ENCODE measurements at places on chromosomes 5 and 9.
A peak's percentile ranks its signal among the peaks of the same experiment; 100 is the strongest.

DNA sequence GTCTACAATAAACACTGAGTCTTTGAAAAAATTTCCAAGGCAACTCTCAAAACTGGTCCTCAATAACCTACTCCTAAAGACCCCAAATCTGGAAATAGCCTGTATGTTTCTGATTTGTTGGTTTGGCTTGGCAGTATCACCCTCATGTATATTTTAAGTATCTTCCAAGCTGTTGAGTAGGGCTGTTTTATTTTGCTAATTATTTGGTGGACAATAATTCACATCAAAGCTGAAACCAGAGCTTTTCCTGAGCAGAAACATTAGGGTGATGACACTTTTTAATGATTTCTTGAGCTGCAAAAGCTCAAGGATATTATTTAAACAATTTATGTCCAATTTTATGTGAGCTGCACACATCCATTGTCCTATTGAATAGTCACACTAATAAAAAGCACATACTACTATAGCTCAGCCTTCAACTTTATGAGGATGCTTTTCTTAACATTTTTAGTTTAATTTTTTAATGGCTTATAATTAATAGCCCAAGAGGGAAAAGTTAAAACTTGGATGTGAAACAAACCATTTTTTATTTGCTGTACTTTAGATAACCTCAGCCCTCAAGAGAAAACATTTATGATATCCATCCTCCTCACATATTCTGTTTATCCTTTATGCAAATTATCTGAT is 393.1 kb downstream of the TAF11L14 start:
- no peak for DNase-seq

DNA sequence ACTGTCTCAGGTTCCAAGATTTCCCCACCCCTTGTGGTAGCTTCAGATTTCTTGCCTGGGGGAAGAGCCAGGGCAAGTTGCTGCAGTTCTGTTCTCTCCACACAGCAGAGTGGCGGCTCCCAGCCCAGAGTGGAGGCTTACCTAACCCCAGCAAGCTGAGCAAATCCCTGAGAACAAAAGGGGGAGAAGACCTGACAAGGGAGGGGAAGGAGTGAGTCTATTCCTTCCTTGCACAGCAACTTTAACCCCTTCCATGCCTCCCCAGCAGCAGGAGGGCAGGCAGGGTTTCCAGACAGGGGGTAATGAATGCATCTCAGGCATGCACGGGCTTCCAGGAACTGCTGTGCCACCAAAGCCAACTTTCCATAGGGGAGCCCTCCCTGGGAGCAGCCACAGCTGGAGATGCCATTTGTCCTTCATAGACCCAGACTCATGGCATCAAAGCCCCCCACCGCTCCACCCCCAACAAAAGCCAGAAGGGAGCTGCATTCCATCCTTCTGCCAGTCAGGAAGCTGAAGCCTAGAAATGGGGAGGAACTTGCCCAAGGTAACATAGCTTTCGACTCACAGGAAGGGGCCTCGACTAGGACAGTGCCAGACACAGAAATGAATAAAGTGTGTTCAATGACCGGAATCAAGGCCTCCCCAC is 28.8 kb upstream of the FAT2 start:
- DNase-seq, result no peak

GRCh38 chr5:151101746-151102145 is 20.9 kb upstream of the TNIP1 start:
- no peak for DNase-seq

DNA sequence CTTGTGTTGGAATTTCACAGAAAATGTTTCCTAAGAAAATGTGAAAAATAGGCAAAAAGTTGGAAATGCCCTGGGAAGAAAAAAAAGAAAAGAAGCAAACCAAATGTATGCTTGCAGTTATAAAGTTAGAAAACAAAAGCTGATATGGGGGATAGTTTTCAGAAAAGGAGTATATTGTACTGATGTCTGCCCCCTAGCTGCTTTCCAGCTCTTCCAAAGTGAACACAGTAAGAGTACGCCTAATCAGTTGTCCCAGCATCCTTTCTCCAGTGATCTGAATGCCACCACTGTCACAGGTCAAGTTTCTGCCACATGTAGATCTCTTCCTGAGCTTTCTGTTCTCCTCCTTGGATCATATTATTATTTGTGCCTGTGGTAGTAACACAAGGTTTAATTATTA is 5.8 kb downstream of the TYRP1 start:
- no peak for DNase-seq

GRCh38 chr9:23814243-23814642 is 11.8 kb downstream of the ELAVL2 start:
- DNase-seq, result no peak

DNA sequence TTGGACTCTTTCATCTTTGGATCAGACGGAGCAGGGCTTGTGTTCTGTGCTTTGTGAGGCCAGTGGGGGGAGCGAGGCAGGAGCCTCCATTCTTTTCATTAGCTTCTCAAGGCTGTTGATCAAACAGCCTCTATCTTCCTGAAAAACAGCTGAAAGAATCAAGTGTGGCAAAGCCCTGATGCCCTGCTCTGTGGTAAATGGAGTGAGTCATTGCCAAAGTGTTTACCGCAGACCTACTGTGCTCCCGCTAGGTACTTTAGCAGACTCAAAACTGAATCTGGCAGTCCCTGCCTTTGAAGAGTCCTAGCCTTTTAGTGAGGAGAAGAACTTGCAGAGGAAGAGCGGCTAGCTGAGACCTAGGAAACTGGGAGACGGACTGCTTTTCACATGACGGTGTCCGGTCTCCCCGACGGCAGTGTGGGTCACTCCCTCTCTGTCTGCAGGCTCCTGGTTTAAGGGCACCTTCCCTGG is 3.3 kb downstream of the ANKRD33B start:
- DNase-seq, result no peak

- DNase-seq, result no peak
Measured at GRCh38 chr5:137217599-137218200, 281.4 kb downstream of the SPOCK1 start.

- peak; percentile 17 for DNase-seq
Measured at GRCh38 chr5:152505442-152506042, 100.5 kb upstream of the NMUR2 start.
